ENCODE measurements at places on chromosomes 13 and 19. TPM values are rescaled to one million over a fixed set of nuclear protein-coding genes. Genes with fewer than 3 reads are reported as not detected.

Gene CD209
- total RNA-seq = 8.9 TPM

Gene PRODH2
- not detected for total RNA-seq

Gene FCHO1
- 2.1 TPM for total RNA-seq

Gene PRTN3
- not detected for total RNA-seq

Gene ACP7
- total RNA-seq = not detected

Gene CRX
- not detected for total RNA-seq

Gene CEACAM5
- total RNA-seq = 0.83 TPM

Gene GRIK5
- total RNA-seq = 8.6 TPM

Gene SLC8A2
- total RNA-seq = 10.9 TPM

Gene CPB2
- not detected for total RNA-seq

All from esophagus muscularis mucosa (tissue), 4 donors.